OCI-LY7 (cell line): ENCODE measurements at places on chromosomes 11 and 22.

DNA sequence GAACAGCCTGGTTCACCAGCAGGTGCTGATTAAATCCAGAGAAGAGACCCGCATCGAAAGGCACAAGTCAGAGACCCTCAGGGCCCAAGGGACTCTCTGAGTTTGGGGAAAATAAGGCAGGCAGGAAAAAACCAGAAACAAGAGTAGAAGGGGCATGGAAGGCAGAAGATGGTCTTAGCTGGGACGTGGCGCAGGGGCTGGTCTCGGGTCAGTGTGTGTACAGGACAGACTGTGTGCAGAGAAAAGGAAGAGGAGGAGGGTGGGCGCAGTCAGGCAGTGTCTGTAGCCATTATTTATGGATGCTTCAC lies 31.3 kb downstream of the PPP2R1B start:
- DNase-seq: no peak

DNA sequence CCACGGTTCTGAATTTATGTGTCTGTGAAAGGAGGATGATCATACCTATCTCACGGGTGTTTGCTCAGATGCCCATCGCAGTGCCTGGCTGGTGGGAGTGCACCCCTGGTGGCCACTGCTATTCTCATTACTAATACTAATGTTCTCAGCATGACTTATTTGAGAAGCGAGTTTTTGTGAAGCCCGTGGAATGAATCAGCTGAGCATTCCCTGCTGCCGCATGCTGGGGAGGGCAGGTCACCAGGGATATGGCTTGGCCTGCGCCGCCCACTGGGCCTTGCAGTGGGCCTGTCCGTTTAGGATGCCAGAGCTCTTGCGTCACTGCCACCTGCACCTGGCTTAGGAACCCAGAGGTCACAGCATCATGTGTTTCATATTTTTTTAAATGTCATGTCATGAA lies 16.9 kb downstream of the CTTN start:
- no peak for DNase-seq

- DNase-seq: no peak
Observed at GRCh38 chr11:3169255-3170043, 4.3 kb upstream of the OSBPL5 start.

DNA sequence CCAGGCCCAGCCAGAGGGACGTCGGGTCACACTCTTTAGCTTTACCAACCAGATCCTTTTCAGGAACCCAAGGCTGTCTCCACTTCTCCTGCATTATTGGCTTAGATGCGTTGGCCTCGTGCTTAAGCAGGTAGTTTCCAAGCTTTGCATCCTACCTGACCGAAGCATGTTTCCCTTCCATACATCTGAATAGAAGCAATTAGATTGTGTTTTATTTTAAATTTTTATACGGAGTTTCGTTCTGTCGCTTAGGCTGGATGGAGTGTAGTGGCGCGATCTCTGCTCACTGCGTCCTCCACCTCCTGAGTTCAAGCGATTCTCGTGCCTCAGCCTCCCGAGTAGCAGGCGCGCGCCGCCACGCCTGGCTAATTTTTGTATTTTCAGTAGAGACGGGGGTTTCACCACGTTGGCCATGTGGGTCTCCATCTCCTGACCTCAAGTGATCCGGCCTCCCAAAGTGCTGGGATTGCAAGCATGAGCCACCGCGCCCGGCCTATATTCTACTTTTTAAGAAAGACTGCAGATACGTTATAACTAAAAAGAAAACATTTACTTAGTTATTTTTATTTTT lies 677 bp downstream of the DYNC2H1 start:
- no peak for DNase-seq

- DNase-seq: no peak
Observed at GRCh38 chr11:100929377-100929776, 200.2 kb downstream of the PGR start.

DNA sequence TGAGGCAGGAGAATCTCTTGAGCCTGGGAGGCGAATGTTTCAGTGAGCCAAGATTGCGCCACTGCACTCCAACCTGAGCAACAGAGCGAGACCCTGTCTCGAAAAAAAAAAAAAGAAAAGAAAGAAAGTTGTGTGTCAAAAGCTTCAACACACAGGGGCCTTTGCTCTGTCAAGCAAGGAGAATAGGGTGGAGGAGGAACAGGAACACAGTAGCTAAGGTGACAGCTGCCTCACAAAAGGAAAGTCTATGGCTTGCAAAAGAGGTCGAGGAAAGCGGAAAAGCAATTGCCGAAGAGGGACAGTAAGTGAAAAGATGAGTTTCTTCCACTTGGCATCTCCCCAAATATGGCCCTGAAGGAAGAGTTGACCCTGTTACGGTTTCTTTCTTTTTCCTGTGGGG lies 26.5 kb upstream of the TMA7B start:
- DNase-seq: peak; percentile 57

GRCh38 chr11:119886667-119887230 lies 157.7 kb upstream of the NECTIN1 start:
- no peak for DNase-seq

DNA sequence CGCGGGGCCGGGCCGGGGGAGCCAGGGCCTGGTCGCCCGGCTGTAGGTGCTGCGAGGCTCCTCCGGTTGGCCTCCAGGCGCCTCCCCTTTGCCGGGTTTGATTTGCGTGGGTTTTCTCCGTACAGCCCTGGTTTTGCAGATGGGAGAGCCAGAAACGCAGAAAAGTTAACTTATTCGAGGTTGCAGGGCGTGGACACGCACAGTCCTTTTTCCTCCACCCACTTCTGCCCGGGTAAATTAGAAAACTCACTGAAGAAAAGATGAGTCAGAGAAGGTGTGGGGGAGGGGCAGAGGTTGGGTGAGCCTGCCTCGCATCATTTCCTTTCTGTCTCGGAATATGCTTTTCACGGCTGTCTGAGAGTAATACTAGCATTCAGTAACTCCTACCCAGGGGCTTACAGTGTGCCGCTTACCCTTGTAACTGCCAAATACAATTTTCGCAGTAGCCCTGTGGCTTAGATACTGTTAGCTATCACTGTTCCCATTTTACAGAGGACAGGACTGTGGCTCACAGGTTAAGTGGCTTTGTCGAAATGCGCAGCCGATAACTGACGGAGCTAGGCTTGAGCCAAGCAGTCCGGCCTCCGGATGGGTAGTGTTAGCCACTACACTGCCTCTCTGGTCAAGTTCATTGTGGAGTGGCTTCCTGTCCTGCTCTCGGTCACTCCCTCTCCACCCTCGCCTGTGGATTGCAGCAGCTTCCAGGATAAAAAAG lies 812 bp downstream of the FADD start:
- peak; percentile 75 for DNase-seq
